ENCODE measurements at places on chromosomes 16 and 17. TPM values are rescaled to one million over a fixed set of nuclear protein-coding genes. Genes with fewer than 3 reads are reported as not detected.

Gene ZFP3
- 0.18 TPM for total RNA-seq

Gene ARHGDIG
- 5.9 TPM for total RNA-seq

Gene TMEM186
- total RNA-seq: 8.6 TPM

Gene PVALEF
- not detected for total RNA-seq

Gene NPIPB8
- not detected for total RNA-seq

GRCh38 chr17:70060415-70060814, 14.6 kb upstream of the KCNJ16 start:
- no peak for DNase-seq

- DNase-seq: no peak
Measured at GRCh38 chr17:47993031-47993564, 22.2 kb downstream of the CDK5RAP3 start.

DNA sequence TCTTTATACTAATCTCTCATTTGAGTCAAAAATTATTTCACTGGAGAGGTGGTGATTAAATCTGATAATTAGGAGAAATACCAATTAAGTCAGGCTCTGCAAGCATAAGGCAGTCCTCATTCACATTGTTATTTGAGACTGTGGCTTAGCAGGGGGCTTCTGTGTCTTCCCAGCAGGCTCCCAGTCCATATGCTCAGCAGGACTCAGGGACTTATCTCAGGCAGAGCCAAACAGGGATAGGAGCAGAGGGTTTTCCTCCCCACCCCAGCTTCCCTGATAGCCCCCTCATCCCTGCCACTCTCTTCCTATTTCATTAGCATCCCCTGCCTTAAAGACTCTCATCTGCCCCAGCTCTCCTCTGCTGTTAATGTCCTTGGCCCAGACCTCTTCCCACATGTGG, 104.3 kb upstream of the DNAH9 start:
- peak; percentile 56 for DNase-seq

GRCh38 chr17:16304830-16305229, 48.4 kb downstream of the CENPV start:
- peak; percentile 67 for DNase-seq

GRCh38 chr17:54956791-54957190, 11.7 kb downstream of the COX11 start:
- DNase-seq: no peak

GRCh38 chr16:80611171-80611929, 70.6 kb downstream of the DYNLRB2 start:
- no peak for DNase-seq

DNA sequence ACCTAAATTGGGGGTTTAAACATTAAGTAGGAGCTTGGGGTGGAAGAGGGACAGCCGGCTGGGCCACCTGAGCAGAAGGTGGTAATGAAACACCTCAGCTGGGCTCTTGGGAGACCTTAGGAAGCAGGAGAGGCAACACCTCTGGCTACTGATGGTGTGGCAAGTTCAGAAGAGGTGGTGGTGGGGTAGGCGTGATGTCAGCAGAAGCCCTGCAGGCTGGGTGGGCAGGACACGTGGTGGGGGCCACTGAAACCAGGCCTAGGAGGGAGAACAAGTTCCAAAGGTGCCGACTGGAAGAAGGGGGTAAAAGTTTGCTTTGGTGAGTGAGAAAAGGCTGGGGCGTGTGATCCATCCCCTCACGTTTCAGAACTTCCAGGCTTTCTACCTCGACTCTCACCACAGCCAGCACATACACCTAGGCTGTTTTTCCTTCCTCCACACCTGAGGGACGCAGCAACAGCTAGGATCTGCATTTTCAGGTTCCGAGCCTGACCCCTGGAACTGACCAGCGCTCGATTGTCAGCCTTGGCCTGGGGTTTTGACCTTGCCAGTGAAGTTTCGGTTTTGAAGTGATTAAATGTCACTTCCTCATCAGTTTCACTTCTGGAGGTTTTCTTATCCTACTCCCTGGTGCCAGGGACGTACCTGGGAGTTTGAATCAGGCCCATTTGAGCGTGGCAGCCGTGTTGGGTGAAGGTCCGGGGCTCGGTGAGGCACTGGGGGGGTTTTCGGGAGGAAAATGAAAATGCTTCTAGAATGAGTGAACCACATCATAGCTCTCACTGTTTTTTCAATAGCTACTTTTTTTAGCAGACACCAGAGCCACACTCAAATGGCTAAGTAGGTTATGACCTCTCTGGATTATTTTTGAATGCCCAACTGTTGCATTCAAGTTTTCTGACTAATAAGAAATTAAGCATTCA, 10.0 kb downstream of the SNN start:
- DNase-seq: no peak

DNA sequence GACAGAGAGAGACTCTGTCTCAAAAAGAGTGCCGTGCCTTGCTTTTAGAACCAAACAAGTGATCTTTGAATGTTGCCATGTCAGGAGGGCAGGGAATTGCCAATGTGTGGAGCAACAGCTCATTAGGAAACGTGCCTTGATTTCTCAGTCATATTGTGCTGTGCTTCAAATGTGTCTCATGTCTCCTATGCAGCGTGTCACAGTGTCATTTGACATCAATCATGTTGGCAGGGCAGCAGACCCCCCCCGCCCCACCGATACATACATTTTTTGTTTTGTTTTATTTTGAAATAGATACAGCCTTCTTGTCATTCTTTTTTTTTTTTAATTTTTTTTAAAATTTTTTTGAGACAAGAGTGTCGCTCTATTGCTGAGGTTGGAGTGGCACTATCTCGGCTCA, 22.1 kb downstream of the MRC2 start:
- no peak for DNase-seq

DNA sequence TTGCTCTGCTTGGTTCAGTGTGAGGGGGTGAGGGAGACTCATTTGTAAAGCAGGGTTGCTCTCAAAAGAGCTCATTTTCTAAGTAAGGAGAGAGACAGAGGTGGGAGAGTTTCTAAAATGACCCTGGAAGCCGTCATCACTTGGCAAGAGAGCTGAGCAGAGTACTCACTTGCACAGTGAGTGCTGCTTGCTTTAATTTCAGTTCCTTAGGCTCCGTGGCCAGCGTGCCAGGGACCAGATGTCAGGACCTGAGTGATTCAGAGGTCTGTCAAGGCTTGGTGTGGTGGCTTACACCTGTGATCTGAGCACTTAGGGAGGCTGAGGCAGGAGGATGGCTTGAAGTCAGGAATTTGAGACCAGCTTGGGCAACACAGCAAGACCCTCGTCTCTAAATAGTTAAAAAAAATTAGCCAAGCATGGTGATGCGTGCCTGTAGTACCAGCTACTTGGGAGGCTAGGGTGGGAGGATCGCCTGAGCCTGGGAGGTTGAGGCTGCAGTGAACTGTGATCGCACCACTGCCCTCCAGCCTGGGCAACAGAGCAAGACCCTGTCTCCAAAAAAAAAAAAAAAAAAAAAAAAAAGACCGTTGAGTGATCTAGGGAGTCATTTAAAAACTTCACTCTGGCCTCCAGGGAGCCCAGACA, 10.7 kb downstream of the ZNF205 start:
- DNase-seq: no peak

- DNase-seq: no peak
Measured at GRCh38 chr16:2720064-2720457, at the start of gene PRSS27. PRSS27 (minus strand) TSS chr16:2720224; CDS start chr16:2720160, 64 bp downstream.

- DNase-seq: no peak
Measured at GRCh38 chr16:73347500-73348375, 299.8 kb upstream of the ZFHX3 start.

DNA sequence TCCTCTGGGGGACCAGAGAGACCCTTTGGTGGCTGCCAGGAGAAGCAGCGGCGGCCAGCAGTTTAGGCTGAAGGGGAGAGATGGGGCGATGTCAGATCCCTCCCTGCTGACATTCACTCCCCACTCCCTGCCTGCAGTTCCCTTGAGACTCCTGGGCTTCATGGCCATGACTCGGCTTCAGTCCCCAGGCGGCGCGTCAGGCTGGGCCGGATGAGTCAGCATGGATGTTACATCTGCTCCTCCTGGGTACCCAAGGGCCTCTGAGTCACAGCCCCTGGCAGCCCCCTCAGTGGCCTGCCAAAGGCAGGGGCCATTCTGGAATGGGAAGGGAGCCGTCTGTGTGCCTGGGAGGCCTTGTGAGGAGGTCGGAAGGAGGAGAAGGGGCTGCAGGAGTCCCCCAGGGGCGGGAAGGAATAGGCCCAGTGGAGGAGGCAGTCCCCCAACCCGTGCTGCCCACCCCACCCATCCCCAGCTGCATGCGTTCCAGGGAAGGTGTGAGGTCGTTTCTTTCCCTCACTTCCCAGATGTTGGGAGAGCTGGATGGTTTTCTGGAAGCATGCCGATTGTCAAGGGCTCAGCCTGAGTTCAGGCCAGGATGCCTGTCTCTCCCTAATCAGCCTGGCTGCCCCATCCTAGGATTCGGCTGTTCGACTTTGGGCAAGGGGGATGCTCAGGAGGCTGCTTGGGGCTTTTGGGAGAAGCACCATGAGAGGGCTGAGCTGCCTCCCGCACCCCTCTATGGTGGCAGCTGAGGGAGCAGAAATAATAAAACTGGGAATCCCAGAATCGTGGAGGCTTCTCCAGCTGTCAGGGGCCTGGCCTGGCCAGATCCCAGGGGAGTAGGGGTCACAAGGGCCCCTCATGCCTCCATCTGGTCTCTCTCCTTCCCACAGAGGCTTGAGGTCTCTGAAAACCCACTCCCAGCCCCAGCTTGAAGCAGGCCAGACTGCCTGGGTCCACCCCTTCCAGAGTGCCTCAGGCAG, 9.7 kb downstream of the RHBDL3 start:
- DNase-seq: peak; percentile 88

- no peak for DNase-seq
Measured at GRCh38 chr16:58338205-58338604, 43.4 kb upstream of the PRSS54 start.

DNA sequence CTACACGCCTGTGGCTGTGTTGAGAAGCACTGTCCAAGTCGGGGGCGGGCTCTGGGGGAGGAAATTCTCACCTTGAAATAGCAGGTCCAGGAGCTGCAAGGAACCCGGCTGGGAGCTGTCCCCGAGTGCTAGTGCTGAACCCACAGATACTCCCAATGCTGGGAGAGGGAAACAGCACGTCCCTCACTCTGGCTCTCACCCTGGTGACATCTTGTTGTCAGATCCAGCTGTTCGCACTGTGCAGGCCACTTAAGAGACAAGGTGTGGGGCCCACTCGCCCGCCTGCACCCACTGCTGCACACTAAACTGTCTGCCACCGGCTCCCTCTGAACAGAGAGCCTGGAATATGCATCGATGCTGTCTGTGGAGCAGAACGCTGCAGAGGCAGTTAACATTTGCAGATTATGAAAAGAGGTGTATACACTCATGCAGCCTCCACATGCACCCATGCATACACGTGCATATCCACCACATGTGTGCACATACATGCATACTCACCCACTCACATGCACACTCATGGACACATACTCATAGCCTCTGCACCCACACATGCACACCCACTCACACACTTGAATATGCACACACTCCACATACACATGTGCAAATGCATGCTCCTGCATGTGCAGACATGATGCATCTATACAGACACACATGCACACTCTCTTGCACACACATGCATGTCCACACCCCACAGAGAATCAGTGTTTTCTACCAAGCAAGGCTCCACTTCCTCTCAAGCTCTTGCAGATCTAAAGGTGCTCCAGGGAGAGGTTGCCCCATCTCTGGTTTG, 42.0 kb downstream of the MGAT5B start:
- peak; percentile 89 for DNase-seq

DNA sequence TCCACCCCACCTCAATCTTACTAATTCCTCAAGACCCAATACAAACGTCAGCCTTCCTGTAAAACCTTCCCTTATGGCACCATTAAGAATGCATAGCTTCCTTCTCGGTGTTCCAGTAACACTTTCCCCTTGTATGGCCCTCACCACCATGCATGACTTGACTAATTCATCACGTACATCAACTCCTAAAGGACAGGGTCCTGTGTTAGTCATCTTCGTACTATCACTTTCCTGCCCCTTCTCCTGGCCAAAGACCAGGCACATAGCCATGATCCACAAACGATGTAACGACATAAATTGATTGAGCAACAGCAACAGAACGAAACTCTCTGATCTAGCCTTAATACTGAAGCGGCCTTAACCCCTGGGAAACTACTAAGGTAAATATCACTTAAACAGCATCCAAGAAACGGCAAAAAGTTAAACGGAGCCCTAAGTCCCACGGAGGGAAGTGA, 612 bp downstream of the PSMD12 start:
- no peak for DNase-seq

GRCh38 chr17:38568845-38569510, 36.8 kb downstream of the SRCIN1 start:
- no peak for DNase-seq

DNA sequence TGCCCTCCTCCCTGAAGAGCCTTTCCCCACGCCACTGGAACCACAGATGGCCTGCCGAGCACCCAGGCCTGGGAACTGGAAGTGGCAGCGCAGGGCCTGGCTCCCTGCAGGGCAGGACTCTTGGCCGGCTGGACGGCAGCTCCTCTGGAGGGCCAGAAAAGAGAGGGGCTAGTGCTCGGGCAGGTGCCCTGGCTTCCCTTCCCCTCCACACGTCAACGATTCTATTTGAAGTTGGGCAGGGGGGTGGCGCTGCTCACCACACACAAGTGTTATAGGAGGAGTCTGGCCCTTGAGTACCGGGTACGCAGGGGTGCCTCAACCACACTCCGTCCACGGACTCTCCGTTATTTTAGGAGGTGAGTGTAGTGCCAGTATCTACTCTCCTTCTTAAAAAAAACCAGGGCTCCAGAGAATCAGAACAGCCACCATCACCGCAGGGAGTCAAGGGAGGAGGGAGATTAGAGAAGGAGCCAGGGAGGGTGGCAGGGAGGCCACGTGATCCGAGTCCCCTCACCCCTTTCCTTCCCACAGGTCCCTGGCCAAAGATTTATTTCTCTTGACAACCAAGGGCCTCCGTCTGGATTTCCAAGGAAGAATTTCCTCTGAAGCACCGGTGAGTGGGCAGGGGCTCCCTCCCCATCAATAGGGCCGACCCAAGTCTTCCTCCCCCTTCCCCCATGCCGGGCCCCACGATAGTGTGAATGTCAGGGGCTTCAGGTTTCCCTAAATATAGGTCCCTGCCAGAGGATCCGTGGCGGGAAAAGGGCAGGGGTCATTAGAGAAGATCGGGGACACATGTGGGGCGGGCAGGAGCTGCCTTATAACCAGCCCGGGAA, 1.4 kb upstream of the ALDOA start:
- DNase-seq: peak; percentile 77

DNA sequence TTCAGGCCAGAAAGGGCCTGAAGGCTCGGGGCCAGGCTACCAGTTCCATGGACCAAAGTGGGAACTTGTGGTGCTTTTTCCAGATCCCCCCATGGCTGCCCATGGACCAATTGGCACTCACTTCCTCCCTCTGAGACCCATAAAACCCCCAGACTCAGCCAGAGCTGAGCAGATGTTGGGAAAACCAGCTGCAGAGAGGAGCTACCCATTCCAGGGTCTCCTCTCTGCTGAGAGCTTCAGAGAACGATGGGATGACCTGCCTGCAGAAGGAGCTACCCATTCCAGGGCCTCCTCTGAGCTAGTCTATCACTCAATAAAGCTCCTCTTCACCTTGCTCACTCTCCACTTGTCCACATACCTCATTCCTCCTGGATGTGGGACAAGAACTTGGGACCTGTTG, 52.2 kb upstream of the MED9 start:
- DNase-seq: no peak
